Aorta (tissue), 5 donors: ENCODE measurements at places on chromosomes 2 and 18. TPM values are rescaled to one million over a fixed set of nuclear protein-coding genes. Genes with fewer than 3 reads are reported as not detected.

DNA sequence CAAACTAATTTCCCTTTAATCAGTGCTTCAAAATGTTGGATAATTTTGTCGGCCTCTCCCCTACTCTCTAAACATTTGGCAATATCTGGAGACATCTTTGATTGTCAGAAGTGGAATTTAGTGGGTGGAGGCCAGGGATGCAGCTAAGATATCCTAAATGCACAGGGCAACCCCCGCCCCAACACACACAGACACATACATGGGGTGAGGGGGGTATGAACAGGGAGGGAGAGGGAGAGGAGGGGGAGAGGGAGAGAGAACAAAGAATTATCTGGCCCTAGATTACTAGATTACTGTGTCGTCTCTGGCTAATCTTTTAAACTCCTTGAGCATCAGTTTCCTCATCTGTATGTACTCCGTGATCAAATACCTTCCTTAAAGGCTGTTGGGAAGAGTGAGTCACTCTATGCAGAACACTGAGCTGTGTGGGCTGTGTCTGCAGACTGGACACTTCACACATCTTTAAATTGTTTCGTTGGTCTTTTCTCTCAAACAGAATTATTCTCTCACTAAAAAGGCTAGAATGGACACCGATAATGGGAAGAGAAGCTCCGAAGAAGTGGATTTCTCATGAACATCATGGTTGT is 2.9 kb downstream of the RNF149 start:
- no peaks in the 10 kb centered on the region for H3K36me3 ChIP-seq
- H3K27me3 ChIP-seq, result no peaks in the 10 kb centered on the region
- no peak overlapping the region for H3K27ac ChIP-seq

GRCh38 chr18:11366410-11366809 is 217.0 kb upstream of the PIEZO2 start:
- no peaks in the 10 kb centered on the region for H3K4me1 ChIP-seq
- H3K36me3 ChIP-seq, result no peaks in the 10 kb centered on the region
- H3K4me3 ChIP-seq, result no peak overlapping the region
- no peak overlapping the region for H3K27ac ChIP-seq
- H3K27me3 ChIP-seq, result no peaks in the 10 kb centered on the region

The FBXO48 gene
- 1.1 TPM for polyA plus RNA-seq

The IL36B gene
- polyA plus RNA-seq, result not detected

The MSTN gene
- polyA plus RNA-seq, result not detected

DNA sequence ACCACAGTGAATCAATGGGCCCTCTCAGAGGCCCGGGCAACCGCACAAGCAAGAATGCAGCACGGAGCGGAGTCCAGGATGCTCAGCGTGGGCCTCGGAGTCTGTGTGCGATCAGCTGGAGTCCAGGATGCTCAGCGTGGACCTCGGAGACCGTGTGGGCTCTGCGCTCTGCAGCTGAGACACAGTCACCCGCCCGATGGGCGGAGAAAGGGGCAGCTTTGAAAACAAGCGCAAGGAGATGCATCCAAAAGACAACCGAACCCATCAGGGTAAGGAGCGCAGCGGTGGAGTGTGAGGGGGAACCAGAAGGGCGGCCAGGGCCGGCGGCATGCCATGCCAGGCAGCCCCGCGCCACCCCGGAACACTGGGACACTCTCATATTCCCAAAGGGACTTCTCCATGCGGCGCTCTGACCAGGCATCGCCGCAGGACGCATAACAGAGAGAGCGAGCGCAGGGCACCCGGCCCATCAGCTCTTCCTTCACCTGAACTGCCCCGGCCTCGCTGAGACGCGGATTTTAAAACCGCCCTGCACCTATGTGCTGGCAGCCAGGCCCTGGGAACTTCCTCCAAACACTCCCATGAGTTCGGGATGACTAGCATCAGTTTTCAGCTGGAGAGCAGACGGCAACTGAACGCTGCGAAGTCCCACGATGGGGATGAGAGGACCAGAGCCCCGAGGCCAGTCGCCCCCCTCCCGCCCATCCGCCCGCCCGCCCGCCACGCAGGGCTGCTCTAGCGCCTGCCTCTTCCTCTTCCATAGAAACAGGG is 44.7 kb downstream of the MC5R start:
- no peak overlapping the region for H3K4me3 ChIP-seq
- no peaks in the 10 kb centered on the region for H3K27me3 ChIP-seq
- DNase-seq, result no peak
- no peaks in the 10 kb centered on the region for H3K36me3 ChIP-seq
- H3K27ac ChIP-seq, result no peak overlapping the region

- no peak overlapping the region for H3K4me3 ChIP-seq
- no peak for DNase-seq
- no peak overlapping the region for H3K27ac ChIP-seq
- no peaks in the 10 kb centered on the region for H3K27me3 ChIP-seq
Observed at GRCh38 chr2:197280015-197280702, 30.4 kb downstream of the ANKRD44 start.
